ENCODE measurements at places on chromosomes 2 and 18.

GRCh38 chr2:33573657-33574056 lies 25.4 kb downstream of the FAM98A start:
- DNase-seq: no peak

DNA sequence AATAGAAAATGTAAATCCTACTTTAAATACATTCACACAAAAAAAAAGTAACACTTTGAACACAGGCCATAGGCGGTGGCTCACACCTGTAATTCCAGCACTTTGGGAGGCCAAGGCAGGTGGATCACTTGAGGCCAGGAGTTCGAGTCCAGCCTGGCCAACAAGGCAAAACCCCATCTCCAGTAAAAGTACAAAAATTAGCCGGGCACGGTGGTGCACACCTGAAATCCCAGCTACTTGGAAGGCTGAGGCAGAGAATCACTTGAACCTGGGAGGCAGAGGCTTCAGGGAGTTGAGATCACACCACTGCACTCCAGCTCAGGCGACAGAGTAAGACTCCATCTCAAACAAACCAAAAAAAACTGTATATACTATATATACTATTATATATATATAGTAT lies 303.6 kb downstream of the BCL11A start:
- no peak for DNase-seq

DNA sequence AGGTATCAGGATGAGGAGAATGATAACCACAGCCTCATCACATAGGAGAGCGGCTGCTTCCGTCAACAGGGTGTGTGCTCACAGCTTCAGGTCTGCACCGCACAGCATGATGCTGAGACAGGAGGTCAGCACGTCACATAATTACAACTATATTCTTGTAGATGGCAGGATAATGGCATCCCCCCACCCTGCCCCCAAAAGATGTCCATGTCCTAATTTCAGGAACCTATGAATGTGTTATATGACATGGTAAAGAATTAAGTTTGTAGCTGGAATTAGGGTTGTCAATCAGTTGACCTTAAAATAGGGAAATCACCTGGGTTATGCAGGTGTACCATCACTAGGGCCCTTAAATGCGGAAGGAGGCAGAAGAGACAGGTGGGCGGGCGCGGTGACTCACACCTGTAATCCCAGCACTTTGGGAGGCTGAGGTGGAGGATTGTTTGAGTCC lies 73.9 kb downstream of the ARL4C start:
- peak; percentile 25 for DNase-seq

- no peak for DNase-seq
These were observed 87.8 kb downstream of the KCTD1 start for GRCh38 chr18:26460449-26461091.

GRCh38 chr2:221608442-221608841 lies 36.3 kb upstream of the EPHA4 start:
- DNase-seq: no peak

DNA sequence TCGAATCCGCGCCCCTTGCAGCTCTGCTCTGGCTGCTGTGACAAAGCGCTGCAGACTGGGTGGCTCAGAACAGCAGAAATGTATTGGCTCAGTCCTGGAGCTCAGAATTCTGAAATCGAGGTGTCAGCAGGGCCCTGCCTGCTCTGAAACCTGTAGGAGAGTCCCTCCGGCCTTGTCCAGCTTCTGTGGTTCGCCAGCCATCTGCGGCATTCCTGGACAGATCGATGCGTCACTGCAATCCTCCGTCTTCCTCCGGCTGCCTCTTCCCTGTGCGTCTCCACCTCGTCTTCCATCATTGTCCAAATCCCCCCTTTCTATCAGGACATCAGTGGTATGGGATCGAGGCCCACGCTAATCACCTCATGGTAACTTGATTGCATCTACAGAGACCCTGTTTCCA lies 115.2 kb downstream of the RNF144A start:
- no peak for DNase-seq

DNA sequence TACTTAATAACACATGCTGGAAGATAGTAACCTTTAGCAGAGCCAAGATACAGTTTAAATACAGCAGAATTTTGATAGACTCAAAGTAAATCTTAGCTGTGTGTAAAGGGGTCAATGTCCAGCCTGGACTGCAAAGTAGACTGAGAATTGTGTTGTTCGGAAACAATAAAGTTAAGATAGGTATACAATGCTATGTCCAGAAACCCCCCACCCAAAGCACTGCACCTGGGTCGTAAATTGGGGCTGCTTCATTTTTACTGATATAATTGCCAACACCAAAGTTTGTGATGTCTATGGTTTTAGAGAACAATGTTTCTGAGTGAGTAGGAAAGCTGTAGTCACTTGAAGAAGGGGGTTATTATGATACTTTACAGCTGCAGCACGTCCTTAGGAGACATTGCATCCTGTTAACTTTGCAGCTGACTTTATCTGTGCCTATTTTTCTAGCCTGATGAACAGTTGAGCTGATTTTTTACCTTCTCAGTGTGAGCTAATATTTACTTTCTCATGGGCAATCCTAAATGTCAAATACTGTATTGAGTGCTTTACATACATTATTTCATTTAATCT lies 4.3 kb upstream of the NCOA1 start:
- no peak for DNase-seq

DNA sequence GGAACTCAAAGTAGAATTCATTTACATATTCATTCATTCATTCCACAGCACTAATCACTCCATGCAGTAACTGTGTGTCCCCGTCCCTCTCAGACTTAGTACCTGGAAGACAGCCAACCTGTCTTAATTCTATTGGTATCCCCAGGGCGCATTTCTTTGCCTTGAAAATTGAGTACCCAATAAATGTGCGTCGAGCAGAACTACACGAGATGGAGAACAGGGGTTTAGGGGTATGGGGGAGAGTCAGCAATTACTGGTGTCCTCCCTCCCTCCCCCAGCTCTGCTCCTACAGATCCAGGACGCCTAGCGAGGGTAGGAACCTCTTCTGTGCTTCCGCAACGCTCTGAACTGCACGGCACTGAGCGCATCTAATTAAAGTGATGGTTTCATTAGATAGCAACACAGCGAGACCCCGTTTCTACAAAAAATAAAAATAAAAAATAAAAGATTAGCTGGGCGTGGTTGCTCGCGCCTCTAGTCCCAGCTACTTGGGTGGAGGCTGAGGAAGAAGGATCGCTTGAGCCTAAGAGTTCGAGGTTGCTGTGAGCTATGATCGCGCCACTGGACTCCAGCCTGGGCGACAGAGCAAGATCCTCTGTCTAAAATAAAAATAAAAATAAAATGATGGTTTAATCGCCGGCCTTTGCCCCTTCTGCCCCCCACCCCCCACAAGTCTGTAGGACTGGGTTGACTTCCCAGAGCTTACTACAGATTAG lies 614 bp upstream of the FKBP1B start:
- DNase-seq: no peak

DNA sequence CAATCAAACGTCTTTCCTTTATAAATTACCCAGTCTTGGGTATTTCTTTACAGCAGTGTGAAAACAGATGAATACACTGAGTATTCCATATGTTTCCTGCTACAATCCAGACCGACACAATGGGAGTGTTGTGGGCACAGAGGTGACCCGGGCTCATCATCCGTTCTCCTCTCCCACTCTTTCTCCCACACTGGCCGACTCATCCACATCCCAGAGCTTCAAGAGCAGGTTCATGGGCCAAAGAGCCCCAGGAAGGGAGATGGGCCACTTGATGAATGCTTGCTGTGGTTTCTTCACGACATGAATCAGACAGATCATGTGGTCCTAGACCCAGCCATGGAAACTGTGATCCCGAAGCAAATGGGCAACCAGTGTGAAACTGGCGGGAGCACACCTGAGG lies 4.1 kb upstream of the COPS8 start:
- DNase-seq: no peak

GRCh38 chr2:43642363-43642762 lies 5.3 kb downstream of the PLEKHH2 start:
- DNase-seq: no peak

DNA sequence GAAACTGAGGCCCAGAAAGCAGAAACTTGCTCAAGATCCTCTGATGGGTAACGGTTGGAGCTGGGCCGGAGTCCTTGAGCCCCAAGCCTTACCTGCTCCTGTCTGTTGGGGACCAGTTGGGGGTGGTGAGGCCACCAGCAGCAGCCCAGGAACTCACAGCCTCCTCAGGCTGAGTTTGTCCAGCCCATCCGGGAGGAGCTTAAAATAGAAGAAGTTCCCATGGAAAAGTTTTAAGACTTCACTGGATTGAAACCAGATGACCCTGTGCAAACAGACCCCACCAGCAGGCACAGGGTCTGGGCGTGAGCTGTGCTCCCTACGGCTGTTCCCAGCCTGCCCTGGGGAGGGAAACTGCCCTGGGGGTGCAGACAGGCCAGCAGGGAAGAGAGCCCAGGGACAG lies 40.6 kb upstream of the FOSL2 start:
- DNase-seq: no peak
